ENCODE measurements at places on chromosomes 1 and 21. TPM values are rescaled to one million over a fixed set of nuclear protein-coding genes. Genes with fewer than 3 reads are reported as not detected.

DNA sequence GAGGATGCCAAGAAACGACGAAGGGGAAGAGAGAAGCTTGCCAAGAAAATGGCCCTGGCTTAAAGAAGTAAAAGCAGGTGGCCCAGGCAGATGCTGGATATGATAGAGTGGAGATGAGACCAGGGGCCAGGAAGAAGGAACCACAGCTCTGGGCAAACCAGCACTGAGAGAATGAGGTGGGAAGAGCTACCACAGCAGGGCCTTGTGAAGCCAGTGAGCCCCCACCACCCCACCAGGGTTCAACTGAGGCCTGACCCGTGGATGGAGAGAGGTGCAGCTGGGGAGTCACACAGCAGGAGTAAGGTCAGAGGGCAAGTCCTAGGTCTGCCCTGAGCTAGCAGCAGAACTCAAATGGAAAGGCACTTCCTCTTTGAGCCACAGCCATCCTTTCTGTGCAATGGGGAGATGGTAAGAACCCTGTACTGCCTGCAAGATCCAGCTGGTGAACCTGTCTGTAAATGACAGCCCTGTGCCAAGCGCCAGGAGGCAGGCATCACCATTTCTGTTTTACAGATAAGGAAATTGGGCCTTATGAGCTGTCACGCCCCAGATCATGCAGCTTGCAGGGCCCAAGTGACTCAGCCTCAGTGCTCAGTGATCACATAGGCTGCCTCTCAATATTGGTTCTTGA, 8.5 kb downstream of the SH3BGRL3 start:
- H3K27me3 ChIP-seq = no peaks in the 10 kb centered on the region
- no peak for DNase-seq
- no peak overlapping the region for H3K27ac ChIP-seq
- H3K4me1 ChIP-seq = peaks cover 22% of the 10 kb centered on the region
- H3K4me3 ChIP-seq = no peak overlapping the region

- H3K27me3 ChIP-seq = peaks cover 50% of the 10 kb centered on the region
- peaks cover 1% of the 10 kb centered on the region for H3K4me1 ChIP-seq
- peak; percentile 63 for DNase-seq
- no peaks in the 10 kb centered on the region for H3K36me3 ChIP-seq
- no peak overlapping the region for H3K4me3 ChIP-seq
- H3K27ac ChIP-seq = no peak overlapping the region
Measured at GRCh38 chr1:232911027-232911599, 39.3 kb upstream of the NTPCR start.

The VCAM1 gene
- total RNA-seq = 9.6 TPM

The CYP4A11 gene
- not detected for total RNA-seq
